ENCODE measurements at places on chromosomes 7 and 10.

GRCh38 chr10:128080641-128081040 lies 45.6 kb downstream of the MKI67 start:
- no peaks in the 10 kb centered on the region for H3K4me1 ChIP-seq
- peaks cover 11% of the 10 kb centered on the region for H3K36me3 ChIP-seq
- DNase-seq = no peak
- no peak overlapping the region for H3K4me3 ChIP-seq

DNA sequence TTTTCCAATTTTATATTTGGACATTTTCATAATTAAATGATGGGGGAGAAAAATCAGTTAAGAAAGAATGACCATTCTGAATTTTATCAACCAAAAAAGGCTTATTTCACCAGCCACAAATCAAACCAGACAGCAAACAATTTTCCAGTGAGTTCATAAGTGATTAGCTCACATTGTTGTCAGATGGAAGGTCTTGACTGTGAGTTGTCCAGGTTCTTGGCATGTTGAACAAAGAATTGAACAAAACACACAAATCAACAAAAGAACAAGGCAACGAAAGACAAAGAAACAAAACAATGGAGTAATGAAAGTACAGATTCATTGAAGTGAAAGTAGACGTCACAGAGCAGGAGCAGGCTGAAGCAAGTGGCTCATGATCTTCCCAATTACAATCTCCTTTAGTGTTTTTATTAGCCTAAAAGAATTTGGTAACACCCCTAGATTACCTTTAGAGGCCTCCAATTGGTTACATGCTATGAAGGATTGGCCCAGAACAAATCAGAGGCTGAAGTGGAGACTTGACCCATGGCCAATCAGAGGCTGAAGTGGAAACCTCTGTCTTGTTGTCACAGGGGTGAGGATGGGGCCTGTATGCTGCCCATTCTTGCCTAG lies 248.7 kb downstream of the NEBL start:
- DNase-seq = no peak
- no peaks in the 10 kb centered on the region for H3K27me3 ChIP-seq
- no peak overlapping the region for H3K27ac ChIP-seq
- no peaks in the 10 kb centered on the region for H3K4me1 ChIP-seq
- H3K4me3 ChIP-seq = no peak overlapping the region
- no peaks in the 10 kb centered on the region for H3K36me3 ChIP-seq

DNA sequence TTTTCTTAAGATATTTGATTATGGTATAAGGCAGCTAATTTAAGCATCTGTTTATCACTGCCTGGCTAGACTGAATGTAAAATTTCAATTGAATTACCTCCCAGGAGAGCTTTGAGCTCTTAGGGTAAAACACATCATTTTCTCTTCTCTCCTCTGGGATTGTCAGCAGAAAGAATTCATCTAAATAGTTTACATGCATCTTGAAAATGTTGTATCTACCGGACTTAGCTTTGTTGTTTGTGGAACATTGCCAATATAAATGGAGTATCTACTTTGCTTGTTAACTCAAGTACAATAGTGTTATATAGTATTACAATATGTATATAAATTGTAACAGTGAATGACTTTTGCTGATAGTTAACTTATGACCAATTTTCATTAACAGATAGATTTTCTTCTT lies 73.3 kb downstream of the TAF3 start:
- no peak overlapping the region for H3K27ac ChIP-seq
- no peak for DNase-seq
- no peaks in the 10 kb centered on the region for H3K27me3 ChIP-seq
- H3K4me1 ChIP-seq = no peaks in the 10 kb centered on the region
- no peak overlapping the region for H3K4me3 ChIP-seq

- H3K27me3 ChIP-seq = no peaks in the 10 kb centered on the region
- no peak for DNase-seq
- H3K36me3 ChIP-seq = no peaks in the 10 kb centered on the region
- no peak overlapping the region for H3K4me3 ChIP-seq
- no peak overlapping the region for H3K27ac ChIP-seq
- no peaks in the 10 kb centered on the region for H3K4me1 ChIP-seq
These were observed 6.3 kb upstream of the CDH23 start for GRCh38 chr10:71390461-71390835.

DNA sequence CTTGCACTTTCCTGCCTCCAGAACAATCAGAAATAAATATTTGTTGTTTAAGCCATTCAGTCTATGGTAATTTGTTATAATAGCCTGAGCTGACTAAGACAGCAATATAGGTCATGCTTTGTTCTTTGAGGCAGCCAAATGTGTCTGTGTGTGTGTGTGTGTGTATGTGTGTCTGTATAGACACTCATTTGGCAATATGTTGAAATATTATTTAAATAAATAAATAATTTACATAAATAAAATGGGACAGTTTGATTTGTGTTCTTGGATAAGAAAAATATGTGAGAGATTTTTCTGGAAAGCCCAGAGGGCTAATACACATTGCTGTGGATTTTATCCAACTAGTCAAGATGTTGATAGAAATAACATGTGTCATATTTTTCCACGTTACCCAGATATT lies 140.2 kb downstream of the PTN start:
- no peaks in the 10 kb centered on the region for H3K27me3 ChIP-seq
- no peaks in the 10 kb centered on the region for H3K36me3 ChIP-seq
- no peak for DNase-seq
- peaks cover 24% of the 10 kb centered on the region for H3K4me1 ChIP-seq
- no peak overlapping the region for H3K4me3 ChIP-seq
- no peak overlapping the region for H3K27ac ChIP-seq

DNA sequence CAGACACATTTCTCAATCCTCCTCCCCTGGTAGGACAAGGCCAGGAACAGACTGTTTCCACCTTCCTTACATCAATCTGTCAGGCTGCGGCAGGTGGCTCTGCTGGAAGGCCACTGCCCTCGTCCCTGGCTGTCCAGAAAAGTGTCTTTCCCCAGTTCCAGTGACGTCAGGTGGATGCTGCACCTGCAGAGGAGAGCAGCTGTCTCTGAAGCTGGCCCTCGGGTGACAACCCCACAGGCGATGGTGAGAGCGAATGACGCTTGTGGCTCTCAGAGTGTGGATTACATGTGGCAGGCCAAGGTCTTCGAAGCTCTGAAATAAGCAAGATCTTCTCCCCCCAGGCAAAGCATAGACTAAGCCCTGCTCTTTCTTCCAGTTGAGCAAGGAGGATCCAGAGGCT lies 146.9 kb upstream of the RET start:
- no peak for DNase-seq
- no peak overlapping the region for H3K4me3 ChIP-seq
- peaks cover 19% of the 10 kb centered on the region for H3K4me1 ChIP-seq
- H3K36me3 ChIP-seq = no peaks in the 10 kb centered on the region

- H3K36me3 ChIP-seq = no peaks in the 10 kb centered on the region
- H3K4me3 ChIP-seq = peak overlapping the region; percentile 50
- H3K27me3 ChIP-seq = no peaks in the 10 kb centered on the region
- no peak for DNase-seq
- H3K27ac ChIP-seq = no peak overlapping the region
These were observed 1.6 kb downstream of the CDK14 start for GRCh38 chr7:90597563-90598253.

DNA sequence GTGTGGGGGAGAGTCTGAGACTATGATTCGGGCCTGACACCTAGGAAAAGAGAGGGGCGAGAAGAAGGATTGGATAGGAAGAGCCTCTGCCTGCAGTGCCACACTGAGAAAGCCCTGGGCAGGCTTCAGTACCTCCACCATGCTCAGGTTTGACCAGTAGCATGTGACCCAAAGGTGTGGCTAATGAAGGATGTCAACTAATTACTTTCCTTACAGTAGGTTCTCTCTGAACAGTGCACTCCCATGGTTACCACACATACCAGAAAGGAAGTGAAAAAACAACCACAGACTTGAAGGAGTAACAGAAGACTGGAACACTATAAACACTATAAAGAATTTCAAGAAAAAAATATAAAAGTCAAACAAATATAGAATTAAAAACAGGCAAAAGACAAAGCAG lies 46.2 kb downstream of the SEM1 start:
- H3K27me3 ChIP-seq = no peaks in the 10 kb centered on the region
- H3K36me3 ChIP-seq = no peaks in the 10 kb centered on the region
- H3K4me3 ChIP-seq = no peak overlapping the region
- no peaks in the 10 kb centered on the region for H3K4me1 ChIP-seq
- H3K27ac ChIP-seq = no peak overlapping the region

- no peaks in the 10 kb centered on the region for H3K27me3 ChIP-seq
- H3K4me3 ChIP-seq = no peak overlapping the region
- H3K27ac ChIP-seq = no peak overlapping the region
- DNase-seq = no peak
These were observed 66.9 kb downstream of the GATA3 start for GRCh38 chr10:8121201-8121890.

- no peaks in the 10 kb centered on the region for H3K27me3 ChIP-seq
- DNase-seq = no peak
- H3K27ac ChIP-seq = no peak overlapping the region
- H3K4me1 ChIP-seq = no peaks in the 10 kb centered on the region
These were observed 28.1 kb upstream of the CREB3L2 start for GRCh38 chr7:138029941-138030340.

- H3K27ac ChIP-seq = no peak overlapping the region
- H3K27me3 ChIP-seq = no peaks in the 10 kb centered on the region
- no peak overlapping the region for H3K4me3 ChIP-seq
- no peaks in the 10 kb centered on the region for H3K36me3 ChIP-seq
- DNase-seq = no peak
These were observed 23.5 kb downstream of the VKORC1L1 start for GRCh38 chr7:65896279-65896870.

DNA sequence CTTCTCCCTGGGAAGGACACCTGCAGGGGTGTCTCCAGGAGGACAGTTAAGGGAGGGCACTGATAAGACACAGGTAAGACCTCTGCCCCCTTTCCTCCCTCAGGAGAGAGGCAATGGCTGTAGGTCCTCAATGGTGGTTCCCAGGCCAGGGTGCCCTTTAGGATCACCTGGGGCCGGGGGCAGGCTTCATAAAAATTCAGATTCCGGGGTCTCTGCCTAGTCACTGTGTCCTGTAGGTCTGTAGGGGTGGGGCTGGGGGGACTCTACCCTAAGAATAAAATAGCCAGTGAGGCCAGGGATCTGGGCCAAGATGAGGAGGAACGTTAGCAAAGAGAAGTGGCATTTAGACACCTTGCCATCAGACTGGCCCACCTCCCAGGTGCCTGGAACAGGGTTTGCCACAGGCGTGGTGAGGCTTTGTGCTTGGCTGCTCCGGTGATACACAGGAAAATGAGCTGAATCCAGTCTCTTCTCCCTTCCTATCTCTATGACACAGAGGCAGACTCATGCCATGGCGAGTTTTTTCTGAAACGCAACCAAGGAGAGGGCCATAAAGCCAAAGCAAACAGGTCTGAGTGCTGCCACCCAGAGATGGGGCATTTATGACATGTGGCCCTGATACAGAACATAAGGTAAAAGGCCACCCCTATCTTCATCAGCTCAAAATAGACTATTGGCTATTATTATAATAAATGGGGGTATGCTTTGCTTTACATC lies 52.6 kb downstream of the SH3PXD2A start:
- no peaks in the 10 kb centered on the region for H3K36me3 ChIP-seq
- H3K27ac ChIP-seq = peak overlapping the region; percentile 4
- H3K4me3 ChIP-seq = no peak overlapping the region
- DNase-seq = no peak
- peaks cover 54% of the 10 kb centered on the region for H3K4me1 ChIP-seq
- no peaks in the 10 kb centered on the region for H3K27me3 ChIP-seq

DNA sequence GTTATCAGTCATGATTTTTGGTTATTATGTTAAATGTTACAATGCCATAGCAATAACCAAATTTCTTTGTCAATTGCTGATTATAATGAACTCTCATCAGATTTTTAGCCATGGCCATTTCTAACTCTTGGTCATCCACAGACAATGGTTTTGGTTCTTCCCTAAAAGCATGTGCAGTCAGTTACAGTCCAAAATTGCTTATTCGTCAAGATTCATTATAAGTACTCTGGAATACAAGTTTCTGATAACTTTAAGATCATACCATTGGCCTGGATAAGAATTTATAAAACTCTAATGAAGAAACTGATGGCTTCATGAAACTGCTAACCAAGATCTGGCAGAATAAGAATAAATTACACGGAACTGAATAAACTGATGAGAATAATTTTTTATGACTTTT lies 50.9 kb downstream of the PDZD8 start:
- DNase-seq = no peak
- H3K36me3 ChIP-seq = no peaks in the 10 kb centered on the region
- no peak overlapping the region for H3K4me3 ChIP-seq
- H3K4me1 ChIP-seq = no peaks in the 10 kb centered on the region

- no peaks in the 10 kb centered on the region for H3K36me3 ChIP-seq
- no peak overlapping the region for H3K27ac ChIP-seq
- H3K27me3 ChIP-seq = no peaks in the 10 kb centered on the region
- no peak overlapping the region for H3K4me3 ChIP-seq
- H3K4me1 ChIP-seq = no peaks in the 10 kb centered on the region
These were observed 105.5 kb downstream of the BICC1 start for GRCh38 chr10:58618158-58618676.

GRCh38 chr7:125090596-125090995 lies 161.0 kb upstream of the POT1 start:
- H3K27ac ChIP-seq = no peak overlapping the region
- H3K36me3 ChIP-seq = no peaks in the 10 kb centered on the region
- no peak for DNase-seq
- H3K27me3 ChIP-seq = no peaks in the 10 kb centered on the region
- H3K4me3 ChIP-seq = no peak overlapping the region

- no peak for DNase-seq
- H3K36me3 ChIP-seq = no peaks in the 10 kb centered on the region
- H3K27ac ChIP-seq = no peak overlapping the region
- H3K4me1 ChIP-seq = peaks cover 6% of the 10 kb centered on the region
- no peak overlapping the region for H3K4me3 ChIP-seq
These were observed 140.4 kb upstream of the AUTS2 start for GRCh38 chr7:69457595-69458504.

- H3K27ac ChIP-seq = no peak overlapping the region
- H3K4me1 ChIP-seq = peaks cover 15% of the 10 kb centered on the region
- H3K36me3 ChIP-seq = no peaks in the 10 kb centered on the region
- no peaks in the 10 kb centered on the region for H3K27me3 ChIP-seq
- H3K4me3 ChIP-seq = no peak overlapping the region
These were observed 35.9 kb upstream of the ASAH2 start for GRCh38 chr10:50286996-50287803.

DNA sequence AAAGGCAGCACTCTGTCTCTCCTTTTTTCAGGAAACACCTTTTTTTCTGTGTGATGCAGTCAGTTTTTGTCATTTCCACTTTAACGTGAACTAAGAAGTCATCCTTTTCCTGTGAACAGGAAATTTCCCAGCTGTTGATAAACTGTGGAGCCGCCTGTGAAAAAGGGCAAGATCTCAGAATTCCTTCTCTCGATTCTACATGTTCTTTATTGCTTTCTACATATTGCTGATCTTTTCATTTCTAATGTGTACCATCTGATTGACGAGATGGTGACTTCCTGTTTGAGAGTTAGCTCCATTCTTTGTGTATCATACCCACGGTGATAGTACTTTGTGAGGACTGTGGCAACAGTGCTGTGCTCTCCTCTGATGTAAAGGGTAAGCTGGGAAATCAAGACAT lies 50.4 kb downstream of the ADD3 start:
- DNase-seq = no peak
- H3K27me3 ChIP-seq = no peaks in the 10 kb centered on the region
- H3K27ac ChIP-seq = peak overlapping the region; percentile 8
- H3K4me3 ChIP-seq = no peak overlapping the region
- no peaks in the 10 kb centered on the region for H3K36me3 ChIP-seq

- no peak overlapping the region for H3K27ac ChIP-seq
- H3K36me3 ChIP-seq = no peaks in the 10 kb centered on the region
- H3K4me1 ChIP-seq = peaks cover 10% of the 10 kb centered on the region
- no peaks in the 10 kb centered on the region for H3K27me3 ChIP-seq
- no peak for DNase-seq
- no peak overlapping the region for H3K4me3 ChIP-seq
These were observed 322.6 kb downstream of the RNLS start for GRCh38 chr10:88260329-88261051.

GRCh38 chr7:106369352-106369751 lies 84.6 kb upstream of the NAMPT start:
- H3K27ac ChIP-seq = no peak overlapping the region
- no peaks in the 10 kb centered on the region for H3K36me3 ChIP-seq

Data from esophagus squamous epithelium (tissue), 5 donors.